ENCODE measurements at places on chromosomes 12 and 14. TPM values are rescaled to one million over a fixed set of nuclear protein-coding genes. Genes with fewer than 3 reads are reported as not detected.

Gene KRT81
- not detected for total RNA-seq

Gene FIGNL2
- 0.31 TPM for total RNA-seq

Gene NKX2-1
- not detected for total RNA-seq

Gene LHX5
- not detected for total RNA-seq

Gene GCH1
- total RNA-seq, result 43.8 TPM

Gene RNF212B
- total RNA-seq, result 0.10 TPM

Gene MRPS35
- 57.7 TPM for total RNA-seq

Gene IL26
- 0.21 TPM for total RNA-seq

Gene ZDHHC22
- total RNA-seq, result not detected

Gene OR10P1
- total RNA-seq, result not detected

Gene LRP1
- 56.0 TPM for total RNA-seq

Gene BCL11B
- total RNA-seq, result 101 TPM

Gene ASB2
- 2.0 TPM for total RNA-seq

Gene FOXA1
- 0.42 TPM for total RNA-seq

Gene KIF21A
- 9.6 TPM for total RNA-seq

Gene SCN8A
- 0.21 TPM for total RNA-seq

Gene DPPA3
- total RNA-seq, result not detected

Gene PKP2
- total RNA-seq, result 0.84 TPM

Gene RAN
- 234 TPM for total RNA-seq

Gene CIROP
- total RNA-seq, result not detected

Gene LETMD1
- 63.4 TPM for total RNA-seq

Gene CISTR
- total RNA-seq, result not detected

Gene NXPH4
- total RNA-seq, result not detected

Gene SLC8A3
- total RNA-seq, result 1.0 TPM

Gene SIX4
- total RNA-seq, result 0.10 TPM

Gene TAS2R9
- not detected for total RNA-seq

Gene RXYLT1
- total RNA-seq, result 6.2 TPM

Data from mononuclear cell (primary cell).